ENCODE measurements at places on chromosomes 1 and 21. TPM values are rescaled to one million over a fixed set of nuclear protein-coding genes. Genes with fewer than 3 reads are reported as not detected.

- DNase-seq: no peak
These were observed 3.8 kb downstream of the LDLRAD2 start for GRCh38 chr1:21815724-21816321.

DNA sequence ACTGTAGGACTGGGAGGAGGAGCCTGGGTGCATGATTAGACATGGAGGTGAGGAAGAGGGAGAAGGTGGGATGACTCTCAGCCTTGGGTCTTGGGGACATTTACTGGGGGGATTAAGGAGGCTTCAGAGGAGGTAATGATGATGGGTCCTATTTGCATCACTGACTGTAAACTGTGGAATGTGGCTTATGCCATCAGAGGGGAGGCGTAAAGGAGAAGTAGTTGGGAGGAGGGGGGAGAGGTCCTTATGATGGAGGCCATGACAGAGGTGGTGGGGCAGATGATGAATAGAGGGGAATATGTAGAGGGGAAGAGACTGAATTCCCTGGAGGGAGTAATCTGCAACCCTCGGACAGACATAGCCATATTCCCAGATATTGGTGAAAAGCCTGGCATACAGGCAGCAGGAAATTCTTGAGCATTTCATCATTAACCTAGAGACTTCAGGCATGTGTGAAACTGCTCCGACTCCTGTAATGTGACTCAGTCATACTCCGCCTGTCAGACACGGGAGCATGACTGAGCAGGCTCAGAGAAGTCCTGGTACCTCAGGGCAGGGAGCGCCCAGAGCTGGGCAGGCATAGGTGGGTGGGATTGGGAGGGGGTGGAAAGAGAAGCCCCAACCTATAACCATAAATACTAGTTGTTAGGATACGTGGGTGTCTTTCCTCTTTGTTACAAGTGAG lies 8.0 kb upstream of the LCE5A start:
- DNase-seq: peak; percentile 28

GRCh38 chr1:77468949-77469710 lies 187.3 kb downstream of the AK5 start:
- DNase-seq: no peak

DNA sequence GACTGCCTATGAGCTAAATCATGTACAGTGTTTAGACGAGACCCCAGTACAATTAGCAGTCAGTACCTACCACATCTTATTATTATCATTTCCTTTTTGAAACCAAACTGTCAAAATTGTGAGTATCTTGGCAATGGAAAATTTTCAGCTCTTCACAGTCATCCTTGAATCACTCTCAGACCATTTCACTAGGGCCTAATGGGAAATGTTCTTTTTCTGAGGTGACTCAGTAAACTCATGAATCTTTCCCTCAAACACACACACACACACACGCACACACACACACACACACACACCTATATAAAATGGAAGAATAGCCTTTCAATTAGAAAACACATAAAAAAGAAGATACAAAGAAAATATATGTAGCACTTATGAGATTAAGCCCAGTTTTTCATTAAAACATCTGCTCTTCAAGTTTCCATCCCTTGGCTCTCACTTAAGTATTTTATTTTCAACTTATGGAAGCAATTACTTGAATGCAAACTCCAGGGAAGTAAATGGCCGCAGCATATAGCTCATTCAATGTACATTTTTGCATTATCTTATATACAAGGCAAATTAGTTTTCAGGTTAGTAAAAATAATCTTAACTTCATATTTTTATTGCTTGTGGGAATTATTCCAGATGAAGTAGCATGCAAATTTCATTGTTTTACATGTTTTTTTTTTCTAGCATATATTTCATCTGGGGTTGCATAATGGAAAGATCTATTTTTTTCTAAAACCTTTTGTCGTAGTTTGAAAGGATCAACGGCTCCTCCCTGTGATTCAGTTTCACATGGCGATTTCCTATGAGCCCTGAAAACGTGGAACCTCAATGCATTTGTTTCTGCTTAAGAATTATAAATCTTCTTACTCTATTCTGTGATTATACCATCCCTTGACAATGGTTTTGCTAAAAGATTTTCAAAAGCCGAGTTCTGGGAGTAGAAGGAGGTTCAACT lies 46.3 kb upstream of the TMPRSS15 start:
- DNase-seq: peak; percentile 21

DNA sequence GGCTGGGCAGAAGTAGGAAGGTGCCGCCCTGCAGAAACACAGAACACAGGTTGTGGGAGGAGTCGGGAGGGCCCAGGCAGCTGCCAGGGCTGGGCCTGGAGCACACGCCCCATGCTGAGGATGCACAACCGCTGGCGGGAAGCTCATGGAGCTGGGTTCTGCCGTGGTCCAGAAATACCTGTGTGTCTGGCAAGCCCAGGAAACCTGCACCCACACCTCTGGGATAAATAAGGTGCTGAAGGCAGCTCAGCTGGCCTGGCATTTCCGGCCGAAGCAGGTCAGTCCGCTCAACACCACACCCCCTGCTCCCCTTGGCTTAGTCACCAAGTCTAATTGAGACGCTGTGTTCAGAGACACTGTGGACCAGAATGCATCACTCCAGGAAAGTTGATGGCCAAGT lies 32.1 kb downstream of the CTNNBIP1 start:
- DNase-seq: peak; percentile 95

GRCh38 chr1:245172026-245172425 lies 17.2 kb downstream of the KIF26B start:
- DNase-seq: no peak

DNA sequence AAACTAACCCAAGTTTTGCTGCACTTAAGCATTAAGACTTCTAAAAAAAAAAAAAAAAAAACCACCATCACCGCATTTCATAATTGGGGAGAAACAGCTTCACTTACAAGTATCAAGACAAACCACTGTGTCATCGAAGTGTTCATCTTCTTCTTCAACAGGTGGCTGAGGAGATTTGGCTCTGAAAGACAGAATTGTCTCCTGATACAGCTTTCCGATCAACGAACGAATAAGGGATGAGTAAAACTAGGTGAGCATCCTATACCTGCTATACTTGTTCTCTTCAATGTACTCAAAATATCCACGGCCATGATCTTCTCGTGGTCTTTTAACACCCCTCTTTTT lies 2.0 kb downstream of the HNRNPU start:
- no peak for DNase-seq

- DNase-seq: no peak
These were observed 818 bp downstream of the FHL3 start for GRCh38 chr1:38004284-38005108.

DNA sequence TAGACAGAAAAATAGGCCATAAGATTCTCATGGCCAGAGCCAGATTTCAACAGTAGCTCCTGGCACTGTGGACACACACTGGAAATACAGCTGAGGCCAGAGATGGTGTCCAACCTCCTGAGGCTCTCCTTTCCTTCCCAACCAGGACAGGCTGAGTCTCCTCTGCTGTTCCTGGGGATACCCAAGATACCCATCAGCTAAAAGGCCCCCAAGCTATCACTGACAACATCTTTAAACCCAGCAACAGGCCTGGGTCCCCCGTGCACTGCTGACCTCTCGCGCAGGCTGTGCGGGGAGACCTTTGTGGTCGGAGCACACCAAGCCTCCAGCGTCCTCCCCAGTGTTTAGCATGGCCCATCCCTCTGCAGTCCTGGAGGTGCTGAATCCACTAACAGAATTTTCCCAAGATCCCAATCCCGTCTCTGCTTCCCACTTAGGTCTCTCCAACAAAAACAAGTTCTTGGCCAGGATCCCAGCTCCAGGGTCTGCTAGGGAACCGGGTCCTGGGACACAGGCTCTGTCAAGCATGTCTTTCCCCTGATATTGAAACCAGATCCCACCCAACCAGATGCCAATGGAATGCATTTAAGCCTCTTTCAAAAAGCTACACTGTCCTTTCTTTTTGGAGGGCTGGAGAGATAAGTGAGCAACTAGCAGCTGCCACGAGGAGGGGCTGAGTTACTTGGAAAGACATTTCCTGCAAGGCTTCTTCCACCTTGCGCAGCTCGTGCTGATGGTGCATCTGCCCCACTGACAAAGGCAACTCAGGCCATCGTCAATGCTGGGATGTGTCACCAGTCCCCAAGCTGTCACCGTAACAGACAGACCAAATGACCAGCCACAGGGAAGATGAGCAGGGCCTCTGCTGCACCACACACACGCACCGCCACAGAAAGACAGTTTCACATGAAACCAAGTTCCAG lies 73.2 kb downstream of the BCAR3 start:
- no peak for DNase-seq

GRCh38 chr21:27306206-27306605 lies 339.3 kb upstream of the ADAMTS5 start:
- DNase-seq: no peak

DNA sequence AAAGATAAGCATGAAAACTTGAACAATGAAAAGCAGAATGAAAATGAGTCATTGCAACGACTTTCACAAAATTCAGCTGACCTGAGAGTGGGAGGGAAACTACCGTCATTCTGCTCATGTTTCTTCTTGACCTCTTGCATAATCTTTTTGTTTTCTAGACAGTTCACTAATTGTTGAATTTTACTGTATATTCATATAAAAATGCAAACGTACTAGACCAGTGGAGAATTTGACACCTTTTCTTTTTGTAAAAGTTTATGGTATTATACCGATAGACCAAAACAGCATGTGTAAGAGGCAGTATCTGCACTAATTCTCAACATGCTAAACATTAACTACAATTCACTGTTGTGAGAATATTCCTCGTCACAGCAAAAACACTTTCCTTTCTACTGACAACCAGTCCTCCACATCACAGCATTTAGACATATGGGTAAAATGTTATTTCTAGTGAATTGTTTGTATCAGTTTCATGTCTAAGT lies 137.8 kb downstream of the GREM2 start:
- DNase-seq: no peak

DNA sequence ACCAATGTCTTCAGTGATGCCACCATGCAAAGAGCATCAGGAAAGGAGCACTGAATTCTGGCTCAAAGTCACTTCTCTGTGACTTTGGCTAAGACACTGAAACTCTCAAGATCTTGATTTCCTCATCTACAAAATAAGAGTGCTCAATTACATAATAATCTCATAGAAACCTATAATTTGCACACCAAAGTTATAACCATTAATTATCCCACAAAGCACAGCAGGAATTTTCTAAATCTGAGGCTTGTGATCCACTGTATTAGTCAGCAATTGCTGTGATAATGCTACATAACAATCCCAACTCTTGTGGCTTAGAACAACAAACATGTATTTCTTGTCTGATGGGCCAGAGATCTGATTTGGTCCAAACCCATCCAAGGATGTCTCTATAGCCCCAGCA lies 108.7 kb downstream of the PSMG1 start:
- no peak for DNase-seq

DNA sequence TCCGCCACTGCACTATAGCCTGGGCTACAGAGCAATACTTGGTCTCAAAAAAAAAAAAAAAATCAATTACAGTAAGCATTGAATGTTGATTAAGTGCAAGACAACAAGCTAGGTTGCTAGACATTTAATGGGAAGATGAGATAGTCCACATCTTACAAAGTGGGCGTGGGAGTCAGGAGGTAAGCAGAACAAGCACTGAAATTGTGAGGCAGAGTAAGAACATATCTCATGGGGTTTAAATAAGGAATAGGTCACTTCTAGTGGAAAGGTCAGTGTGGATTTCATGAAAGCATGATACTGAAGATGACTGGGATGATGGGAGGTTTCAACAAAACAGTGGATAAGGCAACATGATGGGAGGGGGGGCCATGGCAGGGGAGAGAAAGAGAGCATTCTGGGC lies 1.9 kb upstream of the OLFML2B start:
- DNase-seq: no peak

GRCh38 chr1:2087766-2088165 lies 37.6 kb downstream of the PRKCZ start:
- no peak for DNase-seq

- no peak for DNase-seq
These were observed 1.7 kb upstream of the LAMB3 start for GRCh38 chr1:209653915-209654351.

DNA sequence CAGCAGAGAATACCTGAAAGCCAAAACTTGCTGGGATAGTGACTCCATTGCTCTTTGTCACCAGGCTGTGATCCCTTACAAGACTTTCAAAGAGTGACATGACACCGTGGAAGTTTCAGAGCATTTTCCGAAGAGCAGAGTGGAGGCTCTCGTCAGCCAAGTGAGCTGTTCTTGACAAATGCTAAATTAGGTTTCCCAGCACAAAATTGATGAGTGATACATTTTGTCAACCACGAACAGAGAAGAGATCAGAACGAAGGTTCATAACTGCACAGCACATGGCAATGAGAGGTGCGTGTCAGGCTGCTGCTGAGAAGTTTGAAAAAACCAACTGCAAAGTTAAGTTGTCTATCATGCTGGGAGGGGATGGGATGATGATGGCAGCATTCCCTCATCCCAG lies 184.4 kb upstream of the C1orf174 start:
- no peak for DNase-seq

The SH2D2A gene
- total RNA-seq: 6.9 TPM

The ADGRL2 gene
- total RNA-seq: 3.2 TPM

All from PC-3 (cell line).